ENCODE measurements at places on chromosomes 13 and 19.

DNA sequence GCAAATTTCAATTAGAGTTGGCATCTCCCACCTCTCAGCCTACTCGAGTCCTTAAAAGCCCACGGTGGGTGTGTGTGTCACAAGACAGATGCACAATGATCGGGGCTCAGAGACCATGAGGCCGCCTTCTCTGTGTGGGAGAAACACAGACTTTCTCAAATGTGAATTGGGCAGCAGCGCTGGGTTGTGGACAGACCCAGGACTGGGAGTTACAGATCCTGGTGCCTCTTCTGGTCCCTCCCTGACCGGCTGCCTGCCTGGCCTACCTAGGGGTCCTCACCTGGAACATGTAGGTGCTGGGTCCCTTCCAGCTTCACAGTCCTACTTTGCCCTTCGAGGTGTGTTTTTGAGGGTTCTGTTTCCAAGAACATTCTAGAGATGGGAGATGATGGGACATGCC is 4.9 kb downstream of the CEACAM8 start:
- DNase-seq: no peak

DNA sequence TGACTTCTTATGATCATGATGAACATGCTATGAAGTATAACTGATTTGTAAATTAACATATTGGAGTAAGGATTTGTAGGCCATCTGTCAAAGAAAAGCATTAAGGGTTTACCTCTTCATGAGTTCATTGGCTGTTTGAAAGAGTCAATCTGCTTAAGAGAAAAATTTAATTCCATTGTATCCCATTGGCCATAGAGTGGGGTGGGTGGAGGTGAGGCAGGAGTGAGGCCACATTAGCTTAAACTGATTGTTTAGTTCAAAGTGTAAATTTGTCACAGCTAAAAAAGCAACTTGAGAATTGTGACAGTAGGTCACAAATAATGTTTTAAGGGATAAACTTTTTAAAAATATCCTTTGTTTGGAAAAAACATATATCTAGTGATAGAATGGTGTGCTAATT is 11.4 kb downstream of the GPR180 start:
- DNase-seq: no peak

DNA sequence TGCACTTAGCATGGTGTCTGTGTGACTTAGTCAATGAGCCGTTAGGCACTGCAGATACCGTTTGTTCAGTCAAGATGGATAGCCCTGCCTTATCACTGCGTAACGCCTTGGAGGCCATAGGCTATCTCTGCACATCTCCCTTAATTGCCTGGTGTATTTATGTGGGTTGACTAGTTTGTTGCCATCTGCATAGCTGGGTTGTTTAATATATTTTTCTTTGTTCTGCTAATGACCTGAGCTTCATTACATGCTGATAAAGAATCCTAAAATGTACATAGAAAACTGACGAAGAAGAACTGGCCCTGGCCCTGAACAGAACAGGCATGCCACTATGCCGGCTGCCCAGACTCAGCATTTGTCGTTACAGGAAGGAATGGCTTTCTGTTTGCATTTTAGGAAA is 297.8 kb downstream of the SHISA2 start:
- no peak for DNase-seq

- DNase-seq: peak; percentile 63
Measured at GRCh38 chr19:13788991-13789390, 6.3 kb upstream of the ZSWIM4 start.

- no peak for DNase-seq
Measured at GRCh38 chr13:40652588-40652940, 13.9 kb downstream of the FOXO1 start.

GRCh38 chr13:56563663-56564062 is 577.1 kb upstream of the PRR20A start:
- DNase-seq: no peak

- DNase-seq: no peak
Measured at GRCh38 chr13:70856711-70857110, 748.5 kb upstream of the KLHL1 start.

- no peak for DNase-seq
Measured at GRCh38 chr19:40803857-40804782, 5.1 kb downstream of the EGLN2 start.

DNA sequence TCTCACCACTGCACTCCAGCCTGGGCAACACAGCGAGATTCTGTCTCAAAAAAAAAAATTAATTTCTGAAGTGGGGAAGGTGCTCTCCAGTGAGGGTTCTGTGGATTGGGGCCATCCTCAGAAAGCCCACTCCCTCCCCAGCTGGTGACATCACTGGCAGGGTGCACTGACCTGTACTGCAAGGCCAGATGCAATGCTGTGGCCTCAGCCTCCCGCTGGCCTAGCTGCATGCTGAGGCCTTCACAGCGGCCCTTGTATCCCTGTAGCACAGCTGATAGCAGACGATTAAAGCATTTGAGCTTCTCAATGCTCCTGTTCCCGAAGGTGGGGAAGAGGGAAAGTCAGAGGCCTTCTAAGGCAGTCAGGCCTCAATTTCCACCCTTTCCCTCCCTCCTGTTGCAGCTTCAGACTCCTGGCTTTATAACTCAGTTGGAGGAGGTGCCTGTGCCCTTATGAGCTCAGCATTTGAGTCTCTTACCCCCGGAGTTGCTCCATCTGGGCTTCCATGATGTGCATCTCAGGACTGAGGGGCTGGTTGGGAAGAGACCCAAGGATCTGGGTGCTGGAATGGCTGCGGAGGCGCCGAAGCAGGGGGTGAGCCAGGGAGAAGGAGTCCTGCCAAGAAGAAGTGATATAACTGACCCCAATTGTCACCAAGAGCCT is 5.3 kb downstream of the USHBP1 start:
- peak; percentile 45 for DNase-seq

All from GM23248 (cell line).